ENCODE measurements at places on chromosomes 3 and 15.
A peak's percentile ranks its signal among the peaks of the same experiment; 100 is the strongest.

DNA sequence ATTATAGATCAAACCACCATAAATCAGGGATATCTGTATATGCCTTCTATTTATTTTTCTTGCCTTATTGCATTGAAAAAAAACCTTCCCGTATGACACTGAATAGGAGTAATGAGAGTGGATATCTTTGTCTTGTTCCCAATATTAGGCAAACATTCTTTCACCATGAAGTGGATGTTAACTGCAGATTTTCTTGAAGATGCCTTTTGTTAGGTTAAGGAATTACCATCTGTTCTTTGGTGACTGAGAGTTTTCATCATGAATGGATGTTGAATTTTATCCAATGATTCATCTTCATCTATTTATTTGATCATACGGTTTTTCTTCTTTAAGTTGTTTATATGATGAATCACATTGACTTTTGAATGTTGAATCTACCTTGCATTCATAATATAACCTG is 47.1 kb upstream of the MECOM start:
- no peak for DNase-seq

- no peak for DNase-seq
Measured at GRCh38 chr3:189103208-189103607, 68.6 kb upstream of the TPRG1 start.

GRCh38 chr3:51621091-51621892 is 49.8 kb upstream of the TEX264 start:
- DNase-seq, result no peak

DNA sequence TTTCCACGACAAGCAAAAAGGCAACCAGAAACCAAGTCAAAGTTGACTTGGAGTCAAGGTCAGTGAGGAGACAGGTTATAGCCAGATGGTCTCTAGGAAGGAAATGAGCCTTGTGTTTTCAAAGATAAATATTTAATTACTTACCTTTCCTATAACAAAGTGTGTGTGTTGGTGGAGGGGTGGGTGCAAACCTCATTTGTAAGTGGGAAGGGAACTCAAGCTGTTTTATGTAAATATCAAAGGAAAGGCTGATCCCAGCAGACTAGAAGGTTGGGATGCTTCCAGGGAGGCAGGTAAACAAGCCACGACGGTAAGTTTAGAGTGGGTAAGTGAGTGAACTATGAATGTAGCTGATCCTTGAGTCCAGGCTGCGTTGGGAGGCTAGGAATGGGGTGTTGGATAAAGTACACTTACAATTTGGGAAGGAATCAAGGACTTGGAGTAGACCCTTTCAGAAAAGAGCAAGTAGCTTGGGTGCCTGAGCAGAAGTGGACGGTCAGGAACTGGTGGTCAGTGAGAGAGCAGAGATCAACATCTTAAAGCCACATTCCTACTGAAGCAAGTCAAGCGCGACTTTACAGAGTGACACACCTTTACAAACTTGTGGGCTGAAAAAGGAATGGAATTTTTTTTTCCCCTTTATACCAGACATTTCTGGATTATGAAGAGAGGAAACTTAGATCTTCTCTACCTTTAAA is 82.0 kb upstream of the TBL1XR1 start:
- DNase-seq, result no peak

DNA sequence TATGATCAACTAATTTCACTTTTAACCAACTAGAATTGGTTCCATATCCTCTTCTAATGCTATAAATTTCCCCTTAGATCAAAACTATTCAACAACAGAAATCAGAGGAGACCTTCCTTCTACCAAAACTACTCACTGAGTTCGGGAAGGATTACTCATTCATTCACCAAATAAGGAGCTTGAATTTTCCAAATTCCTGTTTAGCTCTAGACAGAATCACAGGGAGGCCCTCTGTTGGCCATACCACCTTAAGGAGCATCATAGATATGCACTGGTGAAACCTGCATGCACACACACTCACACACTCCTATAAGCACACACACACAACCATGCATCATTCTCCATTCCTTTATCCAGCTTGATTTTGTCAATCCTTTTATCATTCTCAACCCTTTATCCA is 49.0 kb downstream of the SUCLG2 start:
- DNase-seq, result no peak

DNA sequence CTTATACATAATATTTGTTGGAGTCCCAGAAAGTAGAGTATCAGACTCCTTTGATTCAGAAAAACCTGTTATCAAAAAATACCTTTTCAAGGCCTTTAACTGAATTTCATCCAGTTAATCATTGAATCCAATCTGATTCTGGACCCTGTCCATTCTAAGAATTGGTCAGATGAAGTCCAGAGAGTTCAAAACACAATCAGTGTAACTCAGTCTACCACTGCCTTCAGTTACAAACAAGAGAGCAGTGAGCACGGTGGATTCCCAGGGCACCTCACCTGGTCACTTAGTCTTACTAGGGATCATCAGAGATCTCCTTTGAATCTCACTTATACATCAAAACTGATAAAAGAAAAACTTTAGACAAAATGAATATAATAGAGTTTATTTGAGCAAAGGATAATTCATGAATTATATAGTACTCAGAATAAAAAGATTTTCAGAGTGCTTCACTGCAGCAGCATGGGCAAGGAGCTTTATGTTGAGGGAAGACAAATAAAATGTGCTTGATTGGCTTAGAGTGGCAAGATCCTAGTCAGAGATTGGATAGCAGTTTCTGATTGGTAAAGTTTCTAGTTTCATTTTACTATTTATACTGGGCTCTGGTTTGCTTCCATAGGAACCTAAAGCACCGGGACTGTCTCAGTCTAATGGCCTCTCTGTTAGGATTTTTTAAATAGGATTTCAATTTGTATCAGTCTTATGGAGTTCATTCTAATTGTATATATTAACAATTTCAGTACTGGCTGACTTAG is 474.9 kb upstream of the GOLIM4 start:
- no peak for DNase-seq

- no peak for DNase-seq
Measured at GRCh38 chr15:101348015-101348414, 53.0 kb upstream of the SNRPA1 start.

GRCh38 chr3:41715376-41715775 is 246.5 kb downstream of the ULK4 start:
- DNase-seq, result no peak

DNA sequence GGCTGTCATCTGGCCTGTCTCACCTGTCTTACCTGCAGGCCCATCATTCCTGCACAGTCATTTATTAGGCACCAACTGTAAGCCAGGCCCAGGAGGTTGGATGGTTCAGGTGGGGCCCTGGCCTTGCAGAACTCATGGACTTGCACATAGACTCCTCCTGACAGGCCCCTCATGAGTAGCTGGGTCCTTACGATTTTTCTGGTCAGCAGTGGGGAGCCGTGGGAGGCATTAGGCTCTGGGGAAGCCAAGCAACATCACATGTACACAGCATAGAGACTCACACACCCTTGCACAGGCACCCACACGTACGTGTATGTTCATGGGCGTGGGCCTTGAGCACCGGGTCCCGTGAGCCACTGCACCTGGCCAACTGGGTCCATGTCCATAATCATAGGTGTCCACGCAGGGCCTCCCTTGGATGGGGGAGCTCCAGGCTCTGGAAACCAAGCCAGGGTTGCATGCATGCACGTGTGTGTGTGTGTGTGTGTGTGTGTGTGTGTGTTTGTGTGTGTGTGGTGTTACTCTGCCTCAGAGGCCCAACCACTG is 20.3 kb downstream of the CISH start:
- DNase-seq, result peak; percentile 31

- no peak for DNase-seq
Measured at GRCh38 chr15:69720536-69720935, 267.9 kb downstream of the RPLP1 start.

GRCh38 chr3:19147905-19148767 is at the start of gene KCNH8:
KCNH8 (plus strand) TSS chr3:19148510; CDS start chr3:19148720, 210 bp downstream.
- DNase-seq, result no peak

- DNase-seq, result peak; percentile 61
Measured at GRCh38 chr3:183697610-183698317, at the start of gene YEATS2. YEATS2 (plus strand) TSS chr3:183697797; CDS start chr3:183715163, 17,366 bp downstream.

DNA sequence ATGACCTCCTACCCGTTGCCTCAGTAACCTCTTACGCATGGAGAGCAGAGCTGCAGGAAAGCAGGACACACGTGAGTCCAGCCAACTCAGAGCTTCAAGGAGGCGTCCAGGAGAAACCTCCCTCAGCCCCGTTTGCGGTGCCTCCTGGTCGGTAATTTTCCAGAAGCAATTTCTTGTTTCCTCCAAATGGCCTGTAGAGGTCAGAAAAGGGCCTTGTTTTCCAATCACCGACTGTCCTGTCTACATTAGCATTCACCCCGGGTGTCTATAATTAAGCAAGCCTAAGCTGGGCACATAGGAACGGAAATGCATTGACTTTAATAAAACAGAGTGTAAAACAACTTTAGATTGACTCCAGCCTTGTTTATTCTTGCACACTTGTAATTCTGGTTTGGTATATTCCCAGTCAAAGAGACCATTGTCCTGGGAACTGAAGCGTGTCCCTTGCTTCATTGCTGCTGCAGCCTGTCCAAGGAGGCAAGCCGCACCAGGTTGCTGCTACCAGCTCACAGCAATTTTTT is 836.2 kb downstream of the AGBL1 start:
- DNase-seq, result no peak

Measured in CD4-positive, alpha-beta T cell treated with Interleukin-4 for 4 hours (primary cell).